ENCODE measurements at places on chromosomes 11 and 22.

DNA sequence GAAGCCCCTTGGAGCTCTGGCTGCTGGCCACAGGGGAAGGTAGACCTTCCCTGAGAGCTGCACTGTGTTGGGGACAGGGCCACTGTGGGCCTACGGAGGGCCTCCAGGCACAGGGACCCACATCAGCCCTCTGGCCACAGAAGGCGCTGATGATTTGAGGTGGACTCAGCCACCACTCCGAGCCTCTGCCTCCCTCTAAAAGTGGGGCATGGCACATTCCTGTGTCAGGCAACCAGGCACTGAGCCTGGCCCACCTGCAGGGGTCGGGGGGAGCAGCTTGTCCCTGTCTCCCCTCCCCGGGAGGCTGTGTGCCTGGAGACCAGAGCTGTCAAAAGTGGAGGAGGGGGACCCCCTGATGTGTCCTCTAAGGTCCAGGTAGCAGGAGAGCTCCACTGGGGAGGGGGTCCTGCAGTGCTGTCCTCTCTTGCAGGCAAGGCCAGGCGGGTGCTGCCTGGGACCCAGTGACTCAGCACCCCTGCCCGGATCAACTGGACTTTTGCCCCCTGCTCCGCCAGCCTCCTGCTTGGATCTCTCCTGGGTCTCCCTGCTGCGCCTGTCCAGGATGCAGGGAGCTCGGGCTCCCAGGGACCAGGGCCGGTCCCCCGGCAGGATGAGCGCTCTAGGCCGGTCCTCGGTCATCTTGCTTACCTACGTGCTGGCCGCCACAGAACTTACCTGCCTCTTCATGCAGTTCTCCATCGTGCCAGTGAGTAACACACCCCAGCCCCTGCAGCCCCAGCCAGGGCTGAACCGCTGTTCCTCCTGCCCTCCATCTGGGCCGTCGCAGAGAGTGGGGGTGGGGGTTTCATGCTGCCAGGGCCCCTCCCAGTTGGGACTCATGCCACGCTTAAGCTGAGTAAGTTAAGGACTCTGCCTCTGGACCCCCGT is 17.5 kb upstream of the CDKN1C start:
- no peak for DNase-seq

DNA sequence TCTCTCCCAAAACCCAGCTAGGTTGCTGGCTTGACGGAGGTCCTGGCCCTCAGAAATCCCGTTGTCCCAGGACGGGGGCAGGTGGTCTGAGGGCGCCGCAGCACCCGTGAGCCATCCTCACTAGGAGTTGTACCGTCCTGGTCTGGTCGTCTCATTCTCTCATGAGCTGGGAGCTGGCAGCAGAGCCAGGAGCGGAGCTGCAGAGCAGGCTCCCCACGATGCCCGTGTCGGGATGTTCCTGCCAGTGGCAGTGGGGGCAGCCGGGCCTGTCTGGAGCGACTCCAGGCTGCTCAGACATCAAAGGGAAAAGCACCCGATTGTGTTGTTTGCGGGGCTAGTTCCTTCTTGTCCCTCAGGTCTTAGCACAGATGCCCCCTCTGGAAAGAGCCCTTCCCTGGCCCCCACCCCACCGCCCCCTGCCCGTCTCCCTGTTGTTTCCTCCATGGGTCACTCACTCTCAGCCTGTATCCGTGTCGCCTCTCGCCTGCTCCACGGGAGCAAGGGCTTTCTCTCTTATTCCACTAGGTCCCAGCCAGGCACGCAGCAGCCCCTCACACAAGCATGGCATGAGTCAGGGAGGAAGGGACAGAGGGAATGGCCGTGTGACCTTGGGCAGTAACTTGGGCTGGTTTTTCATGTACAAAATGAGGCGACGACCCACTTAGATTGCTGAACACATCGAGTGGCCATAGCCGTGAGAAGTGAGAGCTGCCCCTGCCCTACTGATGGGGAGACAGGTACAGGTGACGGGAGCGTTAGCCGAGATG is 23.2 kb upstream of the MGAT3 start:
- DNase-seq: no peak

- DNase-seq: no peak
Measured at GRCh38 chr22:29967461-29967860, 84.5 kb downstream of the MTMR3 start.

- DNase-seq: no peak
Measured at GRCh38 chr22:23325183-23325582, 144.9 kb downstream of the BCR start.

DNA sequence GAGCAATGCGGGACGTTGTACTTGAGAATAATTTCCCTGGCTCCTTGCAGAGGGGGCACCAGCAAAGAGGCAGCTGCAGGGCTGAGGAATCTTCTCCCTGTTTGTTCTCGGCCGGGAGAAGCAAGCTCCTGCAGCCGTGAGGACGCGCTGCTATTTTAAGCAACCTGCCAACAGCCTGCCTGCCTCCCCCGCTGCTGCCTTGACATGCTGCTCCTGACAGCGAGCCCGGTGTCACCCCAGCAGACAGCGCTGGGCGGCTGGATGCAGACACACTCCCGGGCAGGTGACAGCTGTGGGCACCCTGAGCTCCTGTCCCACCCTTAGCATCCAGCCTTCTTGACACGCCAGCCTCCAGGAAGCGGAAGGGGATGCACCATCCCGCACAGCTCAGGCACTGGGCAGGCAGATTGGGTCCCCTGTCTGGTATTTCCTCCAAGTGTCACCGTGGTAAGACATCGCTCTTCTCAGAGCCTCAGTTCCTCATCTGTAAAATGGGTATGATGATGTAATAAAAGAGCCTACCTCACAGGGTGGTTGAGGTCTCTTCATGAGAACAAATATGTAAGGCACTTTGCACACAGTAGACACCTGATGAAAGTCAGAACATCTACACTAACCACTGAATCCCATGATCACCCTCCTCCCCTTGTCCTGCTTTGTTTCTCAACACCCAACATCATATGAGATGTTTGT is 530.6 kb downstream of the MN1 start:
- peak; percentile 11 for DNase-seq

GRCh38 chr11:89667001-89667400 is 43.1 kb upstream of the TRIM77 start:
- DNase-seq: no peak

GRCh38 chr11:3123305-3123704 is 41.8 kb downstream of the OSBPL5 start:
- no peak for DNase-seq
